ENCODE measurements at places on chromosomes 7 and 10.

DNA sequence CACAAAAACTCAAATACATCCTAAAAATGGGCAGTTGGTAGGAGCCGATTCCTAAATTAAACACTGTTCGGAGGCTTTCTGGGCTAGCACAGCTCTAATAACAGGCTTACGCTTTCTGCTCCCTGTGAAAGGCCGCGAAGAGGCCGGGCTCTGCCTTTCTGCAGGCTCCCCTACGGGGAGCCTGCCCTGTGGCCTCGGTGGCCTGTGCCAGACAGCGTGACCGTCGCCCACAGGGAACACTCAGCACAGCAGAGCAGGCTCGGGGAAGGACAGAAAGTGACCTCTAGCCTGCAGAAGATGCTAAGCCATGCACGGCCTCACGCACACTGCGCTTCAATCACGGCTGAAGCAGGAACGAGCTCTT lies 64.2 kb downstream of the DIP2C start:
- no peak for DNase-seq

DNA sequence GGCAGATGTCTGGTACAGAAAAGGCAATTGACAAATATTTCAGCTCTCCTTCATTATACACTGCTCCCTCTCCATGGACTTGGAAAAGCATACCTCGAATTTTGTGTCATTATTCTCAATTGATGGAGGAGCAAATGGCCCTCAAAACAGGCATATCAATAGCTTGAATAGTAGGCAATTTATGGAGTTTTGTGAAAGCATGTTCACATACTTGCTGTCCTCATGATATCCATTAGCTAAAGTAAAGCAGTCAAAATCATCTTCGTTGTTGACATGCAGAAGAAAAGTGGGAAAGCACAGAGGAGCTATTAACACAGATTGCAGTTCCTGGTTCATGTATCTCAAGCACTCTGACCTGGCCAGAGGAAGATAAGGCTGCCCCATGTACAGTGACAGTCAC lies 472.8 kb downstream of the CCSER2 start:
- DNase-seq: no peak

DNA sequence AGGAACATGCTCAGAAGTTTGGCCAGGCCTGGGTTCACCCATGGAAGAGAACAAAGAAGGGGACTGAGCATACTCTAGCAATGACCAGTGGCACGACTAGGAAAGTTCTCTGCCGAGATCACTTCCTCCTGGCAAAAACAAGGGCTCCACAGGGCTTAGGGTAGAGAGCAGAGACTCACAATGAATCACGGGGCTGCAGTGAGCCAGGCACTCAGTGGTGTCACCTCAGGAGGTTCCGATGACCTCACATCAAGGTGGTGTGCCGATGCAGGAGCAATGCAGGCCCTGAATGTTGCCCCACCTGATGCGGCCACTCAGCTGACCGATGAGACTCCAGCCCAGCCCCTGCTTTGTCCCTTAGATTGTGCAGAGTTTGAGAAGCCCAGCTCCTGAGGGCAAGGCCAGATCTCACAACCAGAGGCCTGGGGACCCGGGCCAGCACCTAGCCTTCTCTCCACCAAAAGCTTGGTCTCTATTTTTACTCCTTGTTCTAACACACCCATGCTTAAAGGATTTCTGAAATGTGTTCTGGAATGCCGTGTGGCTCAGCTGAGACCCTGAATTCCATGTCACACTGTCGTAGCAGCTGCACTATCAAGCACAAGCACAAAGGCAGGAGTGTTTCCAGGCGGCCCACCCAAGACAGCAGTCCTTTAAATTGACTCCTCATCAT lies 60.9 kb downstream of the COBL start:
- no peak for DNase-seq

- no peak for DNase-seq
These were observed 191.2 kb upstream of the SH2B2 start for GRCh38 chr7:102095321-102096011.

DNA sequence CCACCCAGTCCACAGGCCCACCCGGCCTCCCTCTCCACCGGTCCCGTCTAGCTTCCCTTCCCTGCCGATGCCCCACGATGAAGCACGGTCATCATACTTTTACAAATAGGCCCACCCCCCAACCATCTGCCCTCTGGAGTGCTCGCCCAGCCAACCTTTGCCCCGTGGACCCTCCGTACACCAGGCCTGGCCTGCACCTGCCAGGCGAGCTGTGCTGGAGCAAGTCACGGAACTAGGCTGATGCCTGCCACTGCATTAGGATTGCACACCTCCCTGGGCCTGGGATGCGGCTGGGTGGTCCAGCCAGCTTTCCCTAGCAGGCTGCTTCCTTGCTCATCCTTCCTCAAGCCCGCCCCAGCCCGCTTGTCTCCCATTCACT lies 44.7 kb downstream of the PPIF start:
- no peak for DNase-seq

- no peak for DNase-seq
These were observed 11.2 kb downstream of the PFKFB3 start for GRCh38 chr10:6213908-6214307.

DNA sequence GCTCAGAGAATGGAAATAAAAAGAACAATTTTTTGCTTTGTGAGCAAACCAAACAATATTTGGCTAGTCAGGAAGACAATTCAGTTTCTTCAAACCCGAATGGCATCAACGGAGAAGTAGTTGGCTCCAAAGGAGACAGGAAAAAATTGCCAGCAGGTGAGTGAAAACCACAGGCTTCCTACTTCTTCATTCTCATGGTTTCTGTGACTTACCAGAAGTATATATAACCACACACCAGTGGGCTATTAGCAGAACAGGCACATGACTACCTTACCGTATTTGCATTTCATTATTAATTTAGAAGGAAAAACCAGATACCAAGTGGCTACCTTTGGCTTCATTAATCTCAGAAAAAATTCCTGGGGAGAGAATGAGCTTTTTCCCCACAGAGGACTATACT lies 8.8 kb downstream of the TDRD1 start:
- DNase-seq: no peak

DNA sequence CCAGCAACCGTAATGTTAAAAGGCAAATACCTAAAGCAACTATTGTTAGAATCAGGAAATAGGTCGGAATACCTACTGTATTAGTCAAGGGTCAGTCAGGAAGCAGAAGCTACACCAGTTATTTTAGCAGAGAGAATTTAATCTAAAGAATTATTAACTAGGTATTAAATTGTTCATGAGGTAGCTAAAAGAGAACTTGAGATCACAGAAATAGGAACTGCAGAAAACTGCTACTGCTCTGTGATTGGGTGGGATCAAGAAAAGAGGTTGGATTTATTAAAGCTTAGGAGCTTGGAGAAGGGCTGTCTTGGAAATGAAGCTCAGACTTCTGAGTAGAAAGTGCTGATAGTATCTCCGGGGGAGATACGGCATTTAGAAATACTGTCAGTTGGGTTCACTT lies 20.0 kb upstream of the ZNF438 start:
- DNase-seq: no peak

DNA sequence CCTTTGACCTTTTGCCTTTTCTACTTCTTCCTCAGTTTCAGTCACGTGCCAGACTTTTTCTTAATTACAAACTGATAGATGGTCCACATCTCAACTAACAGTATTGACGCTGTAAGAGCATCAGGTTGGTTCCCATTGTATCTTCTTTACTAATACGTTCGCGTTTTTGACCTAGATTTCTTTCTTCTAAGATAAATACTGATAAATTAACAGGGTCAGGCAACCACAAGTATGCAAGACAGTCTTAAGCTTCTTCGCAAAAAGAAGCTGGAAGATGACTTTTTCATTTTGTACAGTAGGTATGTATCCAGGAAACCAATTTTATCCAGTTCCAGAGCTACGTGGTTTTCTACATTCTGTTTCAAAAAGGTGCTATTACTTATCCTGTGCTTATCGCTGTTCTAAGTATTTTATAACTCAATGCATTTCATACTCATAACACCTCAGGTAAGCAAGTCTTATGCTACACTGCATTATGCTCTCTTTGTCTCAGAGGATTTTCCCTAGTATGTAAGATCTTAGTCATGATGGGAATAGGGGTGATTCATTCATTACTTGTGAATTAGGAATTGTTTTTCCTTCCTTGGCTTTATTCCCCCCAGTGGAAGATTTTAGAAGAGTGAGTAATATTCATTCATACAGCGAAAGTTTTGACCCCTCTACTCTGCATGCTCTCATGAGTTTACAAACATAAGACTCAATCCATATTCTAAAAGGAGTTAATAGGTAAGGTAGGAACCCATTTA lies 955 bp downstream of the DUS4L start:
- no peak for DNase-seq

All from fibroblast of skin of left biceps (primary cell).